ENCODE measurements at places on chromosomes 4 and X.
A peak's percentile ranks its signal among the peaks of the same experiment; 100 is the strongest.

DNA sequence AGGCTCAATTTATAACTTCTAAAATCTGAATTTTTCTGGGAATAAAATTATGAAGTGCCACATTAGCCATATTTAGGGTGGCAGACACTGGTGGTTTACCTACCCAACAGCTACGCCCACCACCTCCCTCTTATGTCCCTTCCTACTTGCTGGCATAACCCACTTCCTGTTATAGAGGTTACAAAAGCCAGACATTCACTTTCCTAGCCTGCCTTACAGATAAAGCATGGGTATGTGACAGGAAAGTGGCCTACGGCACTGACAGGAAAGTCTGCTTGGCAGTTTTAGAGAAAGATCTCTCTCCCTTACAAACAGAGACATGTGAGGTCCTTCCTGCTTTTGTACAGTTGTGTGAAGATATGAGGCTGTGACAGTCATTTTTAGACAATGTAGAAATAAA, 12.4 kb downstream of the DDX53 start:
- DNase-seq = no peak

GRCh38 chr4:74631338-74631737, 163.0 kb downstream of the BTC start:
- no peak for DNase-seq

DNA sequence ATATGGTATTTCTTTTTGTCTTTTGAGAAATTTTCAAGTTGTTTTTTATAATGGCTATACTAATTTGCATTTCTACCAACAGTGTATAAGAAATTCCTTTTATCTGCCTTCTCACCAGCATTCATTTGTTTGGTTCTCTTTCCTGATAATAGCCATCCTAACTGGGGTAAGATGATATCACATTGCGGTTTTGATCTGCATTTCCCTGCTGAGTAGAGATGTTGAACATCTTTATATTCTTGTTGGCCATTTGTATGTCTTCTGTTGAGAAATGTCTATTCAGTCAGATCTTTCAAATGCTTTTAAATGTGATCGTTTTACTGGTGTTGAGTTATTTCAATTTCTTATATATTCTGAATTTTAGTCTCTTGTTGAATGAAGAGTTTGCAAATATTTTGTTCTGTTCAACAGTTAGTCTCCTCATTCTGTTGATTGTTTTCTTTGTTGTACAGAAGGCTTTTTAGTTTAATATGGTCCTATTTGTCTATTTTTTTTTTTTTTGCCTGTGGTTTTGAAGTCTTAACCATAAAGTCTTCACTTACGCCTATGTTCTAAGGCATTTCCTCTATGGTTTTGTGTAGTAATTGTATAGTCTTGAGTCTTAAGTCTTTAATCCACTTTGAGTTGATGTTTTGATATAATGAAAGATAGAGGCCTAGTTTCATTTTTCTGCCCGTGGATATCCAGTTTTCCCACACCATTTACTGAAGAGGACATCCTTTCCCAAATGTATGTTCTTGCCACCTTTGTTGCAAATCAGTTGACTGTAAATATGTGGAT, 1566.9 kb downstream of the STIM2 start:
- DNase-seq = no peak

DNA sequence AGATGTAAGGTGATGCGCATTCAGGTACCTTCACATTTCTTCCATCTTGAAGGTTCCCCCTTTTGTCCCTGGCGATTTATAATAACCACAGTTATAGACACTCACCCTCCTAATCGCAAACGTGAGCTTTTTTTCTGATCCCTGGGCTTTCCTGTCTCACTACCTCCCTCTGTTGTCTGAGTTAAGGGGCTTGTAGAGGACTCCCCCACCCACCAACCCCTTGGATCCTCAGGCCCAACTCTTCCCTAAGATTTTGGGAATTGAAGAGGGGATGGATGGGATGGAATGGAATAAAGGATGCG, 1.4 kb downstream of the CNKSR2 start:
- no peak for DNase-seq

DNA sequence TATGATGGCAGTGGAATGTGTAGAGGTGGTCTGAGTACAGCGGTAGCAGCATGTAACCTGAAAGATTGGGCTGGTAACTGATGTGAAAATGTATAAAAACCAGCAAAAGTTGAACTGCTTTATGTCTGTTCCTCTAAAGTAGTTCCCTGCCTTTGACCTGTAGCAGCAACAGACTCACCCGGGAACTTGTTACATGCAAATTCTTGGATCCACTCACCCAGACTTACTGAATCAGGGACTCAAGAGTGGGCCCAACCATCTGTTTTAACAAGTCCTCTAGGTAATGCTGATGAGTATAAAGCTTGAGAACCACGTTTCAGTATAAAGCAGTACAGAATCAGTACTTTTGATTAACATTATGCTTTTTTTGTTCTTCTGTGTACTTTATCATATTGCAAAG, 84.7 kb downstream of the RAP1GDS1 start:
- no peak for DNase-seq

DNA sequence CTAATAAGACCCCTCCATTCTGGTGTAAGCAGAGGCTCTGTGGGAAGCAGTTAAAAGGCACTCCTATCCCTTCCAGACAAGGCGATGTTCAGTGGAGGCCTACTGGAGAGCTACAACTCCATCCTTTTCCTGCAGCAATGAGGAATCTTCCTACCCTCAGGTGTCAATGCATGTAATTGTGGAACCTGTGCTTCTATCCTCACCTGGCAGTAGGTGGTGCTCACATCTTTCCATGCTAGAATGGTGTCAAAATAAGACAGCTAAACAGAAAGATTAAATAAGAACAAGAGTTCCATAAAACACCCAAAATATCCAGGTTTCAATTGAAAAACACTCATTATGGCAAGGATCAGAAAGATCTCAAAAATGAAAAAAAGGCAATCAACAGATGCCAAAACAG, 224.6 kb downstream of the IL15 start:
- no peak for DNase-seq

GRCh38 chr4:94575652-94576051, 123.9 kb downstream of the PDLIM5 start:
- DNase-seq = no peak

DNA sequence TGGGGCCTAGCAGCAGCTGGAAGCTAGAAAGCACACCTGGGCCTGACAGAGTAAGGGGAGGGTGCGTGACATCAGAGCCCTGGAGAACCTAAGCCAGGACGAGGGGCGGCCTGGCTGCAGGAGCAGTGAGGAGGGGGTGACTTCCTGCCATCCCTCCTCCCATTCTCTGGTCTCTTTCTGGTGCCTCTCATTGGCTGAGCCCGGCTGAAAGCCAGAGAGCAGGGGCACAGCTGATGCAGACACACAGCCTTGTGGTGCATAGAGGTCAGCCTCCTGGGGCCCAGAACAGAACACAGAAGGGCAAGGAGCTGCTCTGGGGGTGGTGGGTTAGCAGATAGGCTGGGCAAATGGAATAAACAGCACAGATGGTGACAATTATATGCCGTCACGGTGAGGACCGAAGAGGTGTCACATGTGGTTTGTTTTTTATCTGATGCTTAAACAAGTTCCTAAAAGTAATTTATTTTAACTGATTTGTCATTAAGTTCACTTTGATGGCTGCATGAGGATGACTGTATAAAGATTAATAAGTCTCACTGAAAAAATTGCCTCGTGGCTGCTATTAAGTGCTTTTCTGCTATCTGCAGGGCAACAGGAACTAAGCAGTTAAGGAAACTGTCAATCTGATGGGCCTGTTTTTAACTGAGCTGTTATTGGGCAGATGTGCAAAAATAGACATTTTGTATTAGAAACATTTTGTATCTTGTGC, 102.0 kb downstream of the FNIP2 start:
- DNase-seq = no peak

GRCh38 chr4:150224896-150225591, 146.8 kb downstream of the DCLK2 start:
- DNase-seq = no peak

- DNase-seq = no peak
Observed at GRCh38 chr4:6049985-6050384, 31.8 kb upstream of the C4orf50 start.

DNA sequence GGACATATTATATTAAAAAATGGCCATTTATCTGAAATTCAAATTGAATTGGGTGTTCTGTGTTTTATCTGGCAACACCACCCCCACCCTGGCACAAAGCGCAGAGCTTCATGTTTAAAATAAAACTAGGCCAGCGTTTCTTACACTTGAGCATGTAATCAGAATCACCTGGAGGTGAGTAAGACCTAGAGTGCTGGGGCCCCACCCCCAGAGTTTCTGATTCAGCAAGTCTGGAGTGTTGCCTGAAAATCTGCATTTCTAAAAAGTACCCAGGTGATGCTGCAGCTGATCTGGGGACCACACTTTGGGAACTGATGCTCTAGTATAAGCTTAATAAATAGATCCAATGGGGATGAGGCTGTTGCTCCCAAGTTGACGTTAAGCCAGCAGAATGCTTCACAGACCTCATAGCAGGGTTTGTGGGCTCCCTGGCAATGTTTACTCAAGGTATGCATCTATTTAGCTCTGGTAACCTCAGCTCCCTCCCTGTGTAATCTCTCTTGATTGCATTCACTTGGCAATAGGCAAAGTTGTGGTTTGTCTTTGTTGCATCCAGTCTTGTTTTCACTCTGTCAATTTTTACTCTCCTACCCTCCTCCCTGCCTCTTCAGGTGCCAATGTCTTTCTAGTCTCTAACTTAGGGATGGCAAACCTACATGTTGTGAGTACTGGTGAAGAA, 99.8 kb upstream of the TEX13D start:
- DNase-seq = no peak

- DNase-seq = peak; percentile 71
Observed at GRCh38 chr4:127632420-127633403, at the start of gene INTU. Gene INTU (plus strand): TSS chr4:127632957. CDS start chr4:127633035, 78 bp downstream.

GRCh38 chr4:128668566-128668965, 140.9 kb upstream of the JADE1 start:
- DNase-seq = no peak

DNA sequence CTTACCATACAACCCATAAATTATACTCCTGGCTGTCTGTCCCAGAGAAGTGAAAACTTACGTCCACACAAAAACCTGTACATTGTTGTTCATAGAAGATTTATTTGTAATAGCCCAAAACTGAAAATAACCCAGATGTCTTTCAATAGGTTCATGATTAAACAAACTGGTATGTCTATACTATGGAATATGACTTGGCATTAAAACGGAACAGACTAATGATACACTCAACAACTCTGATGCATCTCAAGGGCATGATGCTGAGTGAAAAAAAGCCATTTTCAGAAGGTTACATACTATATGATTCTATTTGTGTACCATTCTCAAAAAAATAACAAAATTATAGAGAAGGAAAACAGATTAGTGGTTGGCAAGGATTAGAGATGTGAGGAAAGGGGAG, 11.6 kb upstream of the MND1 start:
- DNase-seq = no peak

DNA sequence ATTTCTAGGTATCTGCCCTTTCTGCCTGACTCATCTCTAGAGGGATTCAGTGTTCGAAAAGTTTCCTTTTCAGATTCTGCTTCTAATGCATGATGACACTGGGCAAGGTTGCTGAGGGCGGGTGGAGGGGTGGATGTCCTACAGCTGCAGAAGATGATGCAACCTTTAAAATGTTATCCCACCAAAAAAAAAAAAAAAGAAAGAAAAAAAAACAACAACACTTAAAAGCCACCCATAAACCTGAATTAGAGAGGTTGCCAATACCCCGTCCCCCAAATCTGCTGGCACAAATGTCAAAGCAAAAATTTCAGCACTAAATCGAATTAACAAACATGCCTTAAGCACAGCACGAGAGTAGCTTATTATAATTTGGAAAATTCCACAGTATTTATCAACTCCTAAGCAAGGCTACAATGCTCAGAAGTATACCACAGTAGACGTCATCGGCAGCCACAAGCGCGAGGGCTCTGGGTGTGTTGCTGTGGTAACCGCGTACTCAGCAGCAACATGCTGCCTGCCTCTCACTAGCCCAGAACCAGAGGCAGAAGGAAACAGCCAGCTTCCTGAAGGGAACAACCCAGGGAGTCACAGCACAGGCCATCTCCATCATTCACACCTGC, 167.5 kb upstream of the MAP3K15 start:
- no peak for DNase-seq

- peak; percentile 27 for DNase-seq
Observed at GRCh38 chr4:13483768-13484121, 395 bp downstream of the RAB28 start.

- DNase-seq = no peak
Observed at GRCh38 chrX:118730500-118731247, 3.3 kb downstream of the IL13RA1 start.

GRCh38 chr4:102089850-102090621, 255.2 kb downstream of the SLC39A8 start:
- no peak for DNase-seq

- no peak for DNase-seq
Observed at GRCh38 chr4:16660656-16661055, 237.8 kb downstream of the LDB2 start.

DNA sequence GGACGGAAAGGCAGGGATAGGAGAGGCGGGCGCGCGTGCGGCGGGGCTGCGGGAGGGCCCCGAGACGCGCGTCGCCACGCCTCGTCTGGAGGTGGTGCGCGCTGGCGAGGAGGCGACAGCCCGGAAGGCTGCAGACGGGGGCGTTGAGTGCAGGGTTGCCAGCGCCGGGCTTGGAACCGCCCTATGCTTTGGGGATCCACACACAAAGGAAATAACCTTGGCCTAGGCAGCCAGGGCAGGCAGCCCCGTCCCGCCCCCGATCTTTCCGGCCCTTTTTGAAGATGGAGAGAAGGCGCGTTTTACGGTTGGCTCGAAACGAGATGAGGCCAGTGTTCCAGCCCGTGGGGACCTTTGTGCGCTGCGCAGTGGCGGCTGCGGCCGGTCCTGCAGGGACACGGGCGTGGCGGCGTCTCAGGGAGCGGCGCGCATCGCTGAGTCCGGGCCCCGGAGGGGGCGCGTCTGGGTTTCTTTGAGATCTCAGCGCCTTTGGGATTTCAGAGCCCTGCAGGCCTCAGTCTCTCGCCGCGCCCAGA, 50.8 kb upstream of the TRIM2 start:
- peak; percentile 64 for DNase-seq

DNA sequence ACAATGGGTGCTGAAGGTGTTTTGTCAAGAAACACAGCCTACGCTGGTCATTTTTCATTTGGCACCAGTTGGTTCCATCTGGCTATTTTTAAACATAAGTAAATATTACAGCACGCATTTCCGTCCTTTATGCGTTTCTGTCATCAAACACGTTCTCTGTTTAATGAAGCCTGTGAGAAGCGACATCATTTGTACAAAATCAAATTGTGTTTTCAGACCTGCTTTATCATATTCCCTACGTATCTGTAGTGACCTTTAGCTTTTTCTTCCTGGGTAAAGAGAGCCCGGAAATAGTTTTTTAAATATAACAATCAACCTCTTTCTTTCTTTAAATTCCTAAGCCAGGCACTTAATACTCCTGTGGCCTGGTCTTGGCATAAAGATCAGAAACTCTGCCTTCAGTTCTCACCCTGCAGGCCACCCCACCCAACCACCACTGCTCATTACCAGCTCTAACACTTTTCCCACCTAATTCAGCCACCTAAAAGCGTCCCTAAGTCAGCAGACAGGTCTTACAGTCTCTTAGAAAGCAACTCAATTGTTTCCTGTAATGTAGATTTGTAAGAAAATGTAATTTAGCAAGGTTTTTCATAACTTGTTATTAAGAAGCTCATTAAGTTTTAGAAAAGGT, 30.4 kb downstream of the ACSL1 start:
- no peak for DNase-seq

GRCh38 chr4:135207531-135207930, 1005.9 kb upstream of the PABPC4L start:
- no peak for DNase-seq

- DNase-seq = no peak
Observed at GRCh38 chr4:147194114-147194513, 248.4 kb upstream of the TTC29 start.

Data from HuH-7 (cell line).